CMK (cell line): ENCODE measurements at places on chromosomes 2 and 18.

- DNase-seq = no peak
Observed at GRCh38 chr18:2009942-2010697, 561.2 kb downstream of the METTL4 start.

GRCh38 chr2:66477135-66477842 is 42.4 kb downstream of the MEIS1 start:
- no peak for DNase-seq

DNA sequence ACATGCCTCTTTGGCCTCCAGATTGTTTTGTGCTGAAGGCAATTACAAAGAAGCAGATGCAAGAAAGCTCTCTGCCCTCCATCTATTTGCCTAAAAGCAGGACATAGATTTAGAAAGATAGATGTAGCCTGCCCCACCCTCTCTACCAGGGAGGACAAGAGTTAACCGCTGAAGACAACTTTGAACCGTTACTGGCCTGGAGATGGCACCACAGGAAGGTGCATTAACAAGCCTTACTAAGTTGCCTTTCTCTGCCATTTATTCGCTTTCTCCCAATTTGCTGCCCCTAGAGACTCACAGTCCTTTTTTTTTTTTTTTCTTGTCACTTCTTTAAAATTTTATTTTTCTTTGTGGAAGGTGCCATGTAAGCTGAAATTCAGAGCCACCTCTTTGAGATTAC is 28.8 kb upstream of the RMDN2 start:
- no peak for DNase-seq

DNA sequence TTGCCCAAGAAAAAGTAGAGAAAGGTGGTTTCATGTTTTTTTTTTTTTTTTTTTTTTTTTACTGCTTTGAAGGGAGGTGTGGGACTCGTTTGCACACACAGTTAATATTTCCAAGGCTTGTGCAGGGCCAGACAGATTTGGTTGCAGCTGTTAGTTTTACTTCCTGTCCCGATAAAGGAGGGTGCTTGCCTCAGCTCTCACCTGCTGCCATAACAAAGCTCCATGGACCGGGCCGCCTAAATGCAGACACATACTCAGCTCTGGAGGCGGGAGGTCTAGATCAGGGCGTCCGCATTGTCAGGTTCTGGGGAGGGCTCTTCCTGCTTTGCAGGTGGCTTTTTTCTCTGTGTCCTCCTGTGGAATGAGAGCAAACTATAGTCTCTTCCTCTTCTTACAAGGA is 69.9 kb downstream of the ODC1 start:
- no peak for DNase-seq

- no peak for DNase-seq
Observed at GRCh38 chr2:230713331-230714135, 891 bp downstream of the CAB39 start.
